ENCODE measurements at places on chromosomes 2 and 18.

DNA sequence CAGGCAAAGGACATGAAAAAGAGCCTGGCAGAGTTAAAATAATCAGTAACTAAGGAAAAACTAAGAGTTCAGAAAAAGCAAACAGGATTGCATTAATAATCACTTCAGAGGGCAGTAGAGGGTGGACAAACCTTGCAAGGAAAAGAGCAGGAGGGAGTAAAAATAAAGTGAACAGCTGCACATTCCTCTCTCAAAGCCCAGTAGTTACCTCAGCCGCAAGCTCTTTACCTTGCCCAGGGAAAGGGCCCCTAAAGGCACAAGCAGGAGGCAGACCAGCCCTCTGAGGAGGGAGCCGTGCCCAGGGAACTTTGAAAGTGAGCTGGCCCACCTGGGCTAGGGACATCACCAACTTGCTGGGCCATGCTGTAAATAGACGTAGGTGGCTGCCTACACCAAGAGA is 196.9 kb downstream of the C1D start:
- no peak for DNase-seq

- DNase-seq, result peak; percentile 7
These were observed 68.3 kb downstream of the SPTBN1 start for GRCh38 chr2:54524226-54524991.

- DNase-seq, result no peak
These were observed 51.3 kb upstream of the CERS6 start for GRCh38 chr2:168404764-168405163.

DNA sequence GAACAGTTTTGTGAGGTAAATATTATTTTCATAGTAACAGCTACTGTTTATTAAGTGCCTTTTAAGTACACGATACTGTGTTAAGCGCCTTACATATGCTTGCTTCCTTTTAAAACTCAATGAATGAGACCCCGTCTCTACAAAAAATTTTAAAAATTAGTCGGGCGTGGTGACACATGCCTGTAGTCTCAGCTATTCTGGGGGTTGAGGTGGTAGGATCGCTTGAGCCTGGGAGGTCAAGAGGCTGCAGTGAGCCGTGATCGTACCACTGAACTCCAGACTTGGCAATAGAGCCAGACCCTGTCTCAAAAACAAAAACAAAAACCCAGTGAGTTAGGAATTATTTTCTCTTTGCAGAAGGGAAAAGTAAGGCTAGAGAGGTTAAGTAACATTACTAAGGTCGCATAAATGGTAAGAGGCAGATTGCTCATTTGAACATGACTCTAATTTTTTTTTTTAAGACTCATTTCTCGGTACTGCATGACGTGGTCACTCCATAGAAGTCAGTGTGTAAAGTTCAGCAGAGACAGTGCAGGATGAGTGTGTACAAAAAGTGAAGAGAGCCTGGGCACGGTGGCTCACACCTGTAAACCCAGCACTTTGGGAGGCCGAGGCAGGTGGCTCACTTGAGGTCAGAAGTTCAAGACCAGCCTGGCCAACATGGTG is 1.1 kb downstream of the METAP1D start:
- DNase-seq, result no peak

DNA sequence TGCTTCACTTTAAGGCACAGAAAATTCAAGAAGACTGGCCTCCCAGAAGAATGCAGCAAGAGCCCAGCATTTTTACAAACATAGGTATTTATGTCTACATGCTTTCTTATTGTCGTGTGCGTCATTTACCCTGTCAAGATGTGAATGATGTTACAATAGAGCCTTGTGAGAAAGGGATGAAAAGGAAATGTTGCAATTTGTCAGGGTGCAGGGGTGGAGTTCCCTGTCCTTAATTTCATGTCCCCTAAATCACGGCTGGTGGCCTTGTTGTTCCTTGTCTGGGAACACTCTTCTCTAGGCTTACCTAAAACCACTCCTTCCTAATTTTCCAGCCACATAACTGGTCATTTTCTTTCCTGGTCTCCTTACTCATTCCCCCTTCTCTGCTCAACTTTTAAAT is 194.2 kb downstream of the TXNL1 start:
- DNase-seq, result no peak

DNA sequence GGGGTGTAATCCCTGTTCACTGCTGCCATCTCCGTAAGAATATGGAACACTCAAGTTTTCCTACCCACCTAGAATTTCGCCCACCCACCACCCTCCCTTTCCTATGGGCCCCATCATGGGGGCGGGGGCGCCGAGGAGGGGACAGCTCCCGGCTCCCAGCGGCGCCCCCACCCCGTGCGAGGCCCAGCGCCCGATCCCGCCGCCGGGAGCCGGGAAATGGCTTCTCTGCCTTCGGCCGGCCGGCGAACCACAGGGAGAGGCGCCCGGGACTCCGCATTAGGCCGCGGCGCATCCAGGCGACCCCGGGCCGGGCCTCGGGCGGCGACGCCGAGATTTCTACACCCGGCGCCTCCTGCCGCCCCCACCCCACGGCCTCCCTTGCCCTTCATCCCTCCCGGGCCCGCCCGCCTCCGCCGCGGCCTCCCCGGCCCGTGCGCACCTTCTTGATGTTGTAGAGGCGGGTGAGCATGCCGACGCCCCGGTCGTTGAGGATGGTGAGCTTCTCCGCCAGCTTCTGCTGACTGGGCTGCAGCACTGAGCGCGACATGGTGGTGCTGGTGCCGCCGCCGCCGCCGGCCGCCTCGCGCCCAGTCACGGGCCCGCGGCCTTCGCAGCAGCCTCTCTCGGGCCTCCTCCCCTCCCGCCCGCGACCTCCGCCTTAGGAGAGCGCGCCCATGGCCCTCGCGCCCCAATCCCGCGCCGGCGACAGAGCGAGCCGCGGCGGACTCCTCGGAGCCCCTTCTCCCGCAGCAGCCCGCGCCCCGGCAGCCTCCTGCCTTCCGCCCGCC is 510 bp downstream of the NCKAP1 start:
- peak; percentile 7 for DNase-seq

GRCh38 chr2:126995621-126996377 is 97.1 kb downstream of the TEX51 start:
- no peak for DNase-seq

GRCh38 chr2:75586971-75587370 is 26.2 kb upstream of the EVA1A start:
- no peak for DNase-seq

DNA sequence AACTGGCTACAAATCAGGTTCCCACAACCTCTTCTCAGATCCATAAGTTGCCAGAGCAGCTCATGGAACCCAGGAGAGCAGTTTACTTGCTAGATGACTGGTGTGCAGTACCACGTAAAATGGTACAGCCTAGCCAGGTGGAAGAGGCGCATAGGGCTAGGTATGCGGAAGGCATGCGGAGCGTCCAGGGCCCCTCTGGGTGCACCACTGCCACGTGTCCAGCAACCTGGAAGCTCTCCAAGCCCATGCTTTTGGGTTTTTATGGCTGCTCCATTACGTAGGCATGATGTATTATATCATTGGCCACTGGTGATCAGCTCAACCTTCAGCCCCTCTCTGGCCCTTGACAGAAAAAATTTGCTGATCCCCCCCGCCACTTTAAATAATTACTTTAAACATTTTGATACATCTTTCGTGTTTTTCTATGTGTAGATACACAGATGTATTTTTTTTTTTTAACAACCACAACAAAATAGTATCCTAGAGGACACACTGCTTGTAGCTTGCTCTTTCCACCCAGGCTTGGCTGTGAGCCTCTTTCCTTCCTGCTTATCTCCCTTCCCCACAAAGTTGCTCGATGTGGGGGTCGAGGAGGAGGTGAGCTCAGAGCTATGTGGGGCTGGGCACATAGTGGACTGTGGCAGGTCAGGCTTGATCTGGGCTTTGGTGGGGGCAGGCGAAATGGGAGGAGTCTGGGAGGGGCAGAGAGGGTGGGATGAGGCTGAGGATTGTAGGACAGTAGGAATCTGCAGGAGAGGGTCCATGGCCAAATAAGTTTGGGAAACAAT is 65.4 kb upstream of the MCFD2 start:
- DNase-seq, result no peak

DNA sequence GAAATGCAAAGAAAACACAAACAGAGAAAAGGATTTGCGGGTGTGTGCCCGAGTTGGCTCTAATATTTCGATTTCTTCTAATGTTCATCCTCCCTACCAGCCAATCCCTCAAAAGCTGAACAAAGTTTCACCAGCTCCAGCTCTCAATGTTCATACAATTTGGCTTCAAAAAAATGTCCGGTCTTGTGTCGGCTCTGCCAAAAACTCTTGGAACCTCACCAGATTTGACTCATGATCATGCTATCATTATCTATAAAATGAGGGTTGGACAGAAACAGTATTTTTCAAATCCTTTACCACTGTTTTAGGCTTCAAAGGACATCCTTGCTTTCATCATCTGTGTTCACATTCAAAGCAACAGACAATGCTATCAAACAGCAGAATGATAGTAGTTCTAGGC is 88.2 kb downstream of the CRACDL start:
- DNase-seq, result no peak

- DNase-seq, result no peak
These were observed 3.7 kb upstream of the CRIM1 start for GRCh38 chr2:36351736-36352349.

DNA sequence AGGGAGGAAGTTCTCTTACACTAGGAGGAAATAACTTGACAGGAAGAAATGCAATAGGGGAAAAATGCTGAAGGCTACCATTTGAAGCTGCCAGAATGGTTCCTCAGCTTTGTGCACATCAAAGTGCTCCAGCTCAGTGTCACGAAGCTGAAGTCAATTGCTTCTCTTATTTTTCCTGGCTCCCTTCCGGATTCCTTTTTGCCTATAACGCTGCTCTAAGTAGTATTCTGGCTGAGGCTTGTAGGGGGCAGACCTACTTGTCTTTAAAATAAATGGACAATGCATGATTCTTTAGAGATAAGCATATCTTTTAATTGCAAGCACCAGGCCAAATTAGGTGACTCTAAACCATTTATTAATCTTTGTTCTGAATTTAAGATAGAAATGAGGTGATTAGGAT is 60.3 kb upstream of the SCN1A start:
- DNase-seq, result no peak

Data from stimulated activated CD4-positive, alpha-beta T cell treated with anti-CD3 and anti-CD28 coated beads, Interleukin-12 subunit alpha, Interleukin-12 subunit beta, amount 100 ng/mL, for 24 hours (primary cell).